H1 (cell line): ENCODE measurements at places on chromosomes 7 and 10.

DNA sequence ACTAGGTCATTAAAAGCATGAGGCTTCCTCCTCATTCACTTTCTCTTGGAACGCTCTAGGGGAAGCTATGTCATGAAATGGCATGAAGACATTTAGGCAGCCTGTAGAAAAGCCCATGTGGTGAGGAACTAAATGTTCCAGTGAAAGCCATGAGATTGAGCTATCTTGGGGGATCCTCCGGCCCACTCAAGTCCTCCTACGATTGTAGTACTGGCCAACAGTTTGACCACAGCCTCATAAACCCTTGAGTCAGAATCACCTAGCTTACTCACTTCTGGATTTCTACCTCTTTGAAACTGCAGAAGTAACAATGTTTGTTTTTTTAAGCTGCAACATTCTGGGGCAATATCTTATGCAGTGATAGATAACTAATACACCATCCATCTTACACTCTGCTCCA, 605.1 kb downstream of the SORCS1 start:
- DNase-seq: no peak

- no peak for DNase-seq
Observed at GRCh38 chr10:3898821-3899220, 113.8 kb upstream of the KLF6 start.

- no peak for DNase-seq
Observed at GRCh38 chr10:112784022-112784461, 166.0 kb upstream of the TCF7L2 start.

DNA sequence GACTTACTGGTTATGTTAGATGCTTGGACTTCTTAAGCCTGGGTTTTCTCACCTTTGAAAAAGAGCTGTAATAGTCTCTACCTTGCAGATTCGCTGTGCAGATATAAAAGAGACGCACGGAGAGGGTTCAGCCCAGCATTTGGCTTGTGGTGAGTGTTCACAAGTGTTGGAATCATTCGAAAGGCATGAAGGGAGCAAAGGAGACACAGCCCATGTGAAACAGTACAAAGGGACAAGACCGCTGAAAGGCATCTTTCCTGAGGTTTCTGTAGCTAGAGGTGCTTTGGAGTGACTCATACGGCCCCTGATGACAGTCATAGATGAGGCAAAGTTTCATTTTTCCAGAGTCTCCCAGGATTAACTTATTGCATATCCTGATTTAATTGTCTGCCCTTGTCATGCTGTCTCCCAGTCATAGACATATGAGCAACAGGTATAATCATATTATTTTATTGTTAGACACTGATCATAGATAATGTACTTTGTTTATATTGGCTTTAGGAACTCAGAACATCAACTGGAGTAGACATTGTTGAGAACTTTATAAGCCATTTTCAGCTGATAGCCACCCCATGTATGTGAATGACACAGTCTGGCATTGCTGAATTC, 171.1 kb downstream of the ADRA2A start:
- DNase-seq: no peak

GRCh38 chr7:81664304-81664703, 105.5 kb downstream of the HGF start:
- no peak for DNase-seq

DNA sequence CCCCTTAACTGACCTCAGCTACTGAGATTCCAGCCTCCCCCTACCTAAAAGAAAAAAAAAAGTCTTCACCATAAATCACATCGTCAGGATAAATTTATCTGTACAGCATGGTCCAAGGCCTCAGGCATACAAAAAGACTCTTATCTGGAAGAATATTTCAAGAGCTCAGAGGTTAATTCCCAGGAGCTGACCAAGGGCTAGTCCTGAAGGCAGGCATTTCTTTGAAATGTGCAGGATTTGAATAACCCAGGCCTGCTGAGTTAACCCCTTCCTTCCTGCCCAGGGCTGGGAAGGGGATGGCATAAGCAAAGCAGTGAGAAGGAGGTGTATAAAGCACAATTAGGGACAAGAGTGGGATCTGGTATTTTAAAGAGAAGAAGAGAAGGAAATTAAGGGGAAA, 111.2 kb downstream of the RNLS start:
- peak; percentile 1 for DNase-seq

GRCh38 chr7:101535351-101535751, 93.7 kb downstream of the MYL10 start:
- no peak for DNase-seq

DNA sequence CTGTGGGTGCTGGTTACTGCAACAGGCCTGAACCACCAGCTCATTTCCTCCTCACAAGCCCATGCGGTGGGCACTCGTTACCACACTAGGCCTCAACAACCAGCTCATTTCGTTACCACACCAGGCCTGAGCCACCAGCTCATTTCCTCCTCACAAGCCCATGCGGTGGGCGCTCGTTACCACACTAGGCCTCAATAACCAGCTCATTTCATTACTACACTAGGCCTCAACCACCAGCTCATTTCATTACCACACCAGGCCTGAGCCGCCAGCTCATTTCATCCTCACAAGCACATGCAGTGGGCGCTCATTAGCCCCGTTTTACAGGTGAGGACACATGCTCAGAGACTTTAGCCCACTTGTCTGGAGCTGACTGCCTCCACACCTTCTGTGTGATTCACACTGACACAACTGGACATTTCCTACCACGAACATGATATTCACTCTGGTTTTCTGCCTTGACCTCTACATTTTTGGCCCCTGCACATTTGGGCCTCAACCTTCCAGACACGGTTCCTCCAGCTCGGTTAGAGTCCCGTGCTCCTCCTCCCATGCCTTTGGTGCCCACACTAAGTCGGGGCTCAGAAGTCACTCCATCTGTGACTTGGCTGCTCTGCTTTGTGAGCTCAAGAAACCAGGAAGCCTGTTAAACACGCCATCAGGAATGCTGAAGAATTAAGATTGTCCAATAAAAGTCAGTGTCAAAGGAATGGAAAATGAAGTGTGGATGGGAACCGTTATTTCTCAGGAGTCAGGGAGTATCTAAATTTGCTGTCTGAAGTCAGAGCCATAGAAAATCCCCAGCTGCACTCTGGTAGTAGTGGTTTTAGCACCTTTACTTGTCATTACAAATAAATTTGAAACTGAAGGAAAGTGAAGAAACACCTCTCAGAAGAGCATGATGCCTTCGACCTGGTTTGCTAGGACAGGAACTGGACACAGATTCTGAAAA, 55.8 kb upstream of the LANCL2 start:
- DNase-seq: no peak

DNA sequence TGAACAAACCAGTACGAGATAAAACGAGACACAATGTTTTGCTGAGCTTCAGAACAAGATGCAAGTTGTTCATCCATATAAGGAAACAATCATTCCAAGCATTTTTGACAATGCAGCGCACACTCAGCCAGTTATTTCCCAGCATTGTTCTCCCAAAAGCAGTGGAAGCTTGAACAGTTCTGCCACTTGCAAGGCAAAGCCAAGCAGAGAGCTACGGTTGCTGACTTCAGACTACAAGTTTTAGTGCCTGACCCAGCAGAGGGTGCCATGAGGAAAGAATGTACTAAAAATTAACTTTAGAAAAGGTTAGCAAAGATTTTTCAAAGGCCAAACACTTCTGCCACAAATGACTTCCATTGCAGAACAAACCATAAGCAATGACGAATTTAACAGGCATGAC, 152.5 kb downstream of the SLC25A13 start:
- DNase-seq: no peak

DNA sequence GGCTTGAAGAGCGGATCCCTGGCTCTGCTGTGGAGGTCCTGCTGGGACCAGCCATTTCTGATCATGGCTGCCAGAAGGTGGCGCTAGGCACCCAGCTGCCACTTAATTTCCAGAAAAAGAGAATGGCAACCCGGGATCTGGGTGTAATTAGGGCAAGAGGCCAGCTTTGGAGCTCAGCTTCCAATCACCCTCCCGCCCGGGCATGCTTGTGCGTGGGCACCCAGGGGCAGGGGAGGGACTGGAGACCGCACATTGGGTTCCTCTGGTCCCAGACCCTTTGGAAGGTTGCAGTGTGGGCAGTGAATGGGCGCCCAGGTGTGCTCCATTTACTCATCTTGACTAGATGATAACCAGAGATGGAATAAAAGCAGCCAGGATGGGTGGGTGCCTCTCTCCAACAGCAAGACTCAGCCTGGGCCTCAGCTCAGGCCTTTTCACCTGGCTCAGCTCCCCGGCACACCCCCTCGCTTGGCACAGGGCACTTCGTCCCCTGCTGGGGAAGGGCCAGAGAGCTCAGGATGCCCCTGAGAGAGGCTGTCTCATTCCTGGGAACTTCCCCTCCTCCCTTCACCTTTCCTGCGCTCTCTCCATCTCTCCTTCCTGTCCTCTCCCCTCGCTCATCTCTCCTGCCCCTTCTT, 14.7 kb downstream of the FAM241B start:
- no peak for DNase-seq

GRCh38 chr7:31688996-31689395, 2.0 kb downstream of the PPP1R17 start:
- no peak for DNase-seq

- DNase-seq: no peak
Observed at GRCh38 chr7:94352887-94353286, 41.8 kb upstream of the COL1A2 start.

DNA sequence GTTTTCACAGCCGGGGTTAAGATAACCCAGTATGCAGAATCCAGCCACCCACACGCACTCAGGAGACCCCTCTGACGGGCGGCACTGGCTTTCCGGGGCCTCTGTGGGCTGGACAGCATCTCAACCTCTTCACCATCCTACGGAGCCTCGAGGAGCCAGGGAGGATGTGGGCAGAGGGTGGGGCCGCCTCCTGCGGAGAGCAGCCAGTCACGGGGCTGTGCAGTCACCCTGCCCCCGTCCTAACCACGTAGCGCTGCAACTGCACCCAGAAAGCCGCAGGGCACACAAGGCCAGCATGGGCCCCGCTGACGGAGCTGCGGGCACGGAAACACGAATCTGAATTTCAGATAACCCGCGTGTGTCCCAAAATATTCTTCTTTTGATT, 270.3 kb downstream of the ELFN1 start:
- DNase-seq: no peak

DNA sequence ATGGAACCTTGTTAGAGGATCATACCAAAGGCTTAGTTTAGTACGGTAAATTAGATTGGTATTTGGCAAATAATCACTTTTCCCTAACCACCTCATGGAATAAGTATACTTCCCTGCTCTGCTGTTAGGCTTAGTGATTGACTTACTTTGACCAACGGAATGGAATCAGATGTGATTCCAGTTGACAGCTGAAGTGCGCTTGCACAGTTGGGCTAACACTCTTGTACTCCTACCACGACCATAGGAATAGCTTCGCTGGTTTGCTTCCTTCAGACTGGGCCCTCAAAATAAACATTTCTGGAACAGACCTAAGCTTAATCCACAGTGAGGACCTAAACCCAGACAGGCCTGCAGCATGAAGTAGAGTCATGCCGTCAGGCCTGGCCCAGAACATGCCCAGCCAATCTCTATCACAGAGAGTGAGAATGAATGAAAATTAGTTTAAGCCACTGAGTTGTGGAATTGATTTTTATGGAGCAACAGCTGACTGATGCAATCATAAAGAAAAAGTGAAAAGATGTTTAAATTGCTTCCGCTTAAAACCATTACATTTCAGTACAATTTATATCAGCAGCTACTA, 122.3 kb downstream of the DOCK4 start:
- DNase-seq: no peak

GRCh38 chr10:113854761-113855588, 514 bp downstream of the NHLRC2 start:
- peak; percentile 79 for DNase-seq

GRCh38 chr7:134532180-134532953, 5.0 kb downstream of the AKR1B10 start:
- no peak for DNase-seq

DNA sequence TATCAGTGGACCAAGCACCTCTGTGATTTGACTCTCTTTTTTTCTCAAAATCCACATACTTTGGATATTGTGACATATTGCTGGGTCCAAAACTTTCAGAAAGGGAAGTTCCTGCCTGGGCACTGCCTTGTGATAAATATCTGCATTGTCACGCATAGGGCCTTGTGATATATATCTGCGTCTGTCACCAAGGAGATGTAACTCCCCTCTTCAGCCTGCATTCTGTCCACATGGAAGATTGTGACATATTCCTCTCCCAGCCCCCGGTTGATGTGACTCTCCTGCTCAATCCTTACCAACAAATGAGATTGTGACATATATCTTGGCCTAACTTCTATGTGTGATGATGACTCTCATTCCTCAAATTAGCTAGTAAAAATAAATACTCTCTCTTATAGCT, 25.4 kb upstream of the ZNF107 start:
- DNase-seq: no peak

DNA sequence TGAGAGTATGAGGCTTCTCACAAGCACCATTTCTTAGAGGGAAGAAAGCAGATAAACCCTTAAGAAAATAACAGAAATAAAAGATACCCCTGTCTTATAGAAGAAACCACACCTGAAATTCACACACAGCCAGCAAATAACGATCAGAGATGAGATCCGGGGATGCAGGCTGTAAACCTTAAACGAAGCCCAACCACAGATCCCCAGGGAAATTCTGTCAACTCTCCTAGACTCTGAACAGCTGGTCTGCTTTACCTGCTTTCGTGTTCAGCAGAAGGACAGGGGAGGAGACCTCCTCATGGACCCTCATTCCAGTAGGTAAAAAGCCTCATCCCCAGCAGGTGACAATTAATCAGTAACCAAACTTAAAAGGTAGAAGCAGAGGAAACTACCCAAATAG, 45.0 kb downstream of the VOPP1 start:
- no peak for DNase-seq

DNA sequence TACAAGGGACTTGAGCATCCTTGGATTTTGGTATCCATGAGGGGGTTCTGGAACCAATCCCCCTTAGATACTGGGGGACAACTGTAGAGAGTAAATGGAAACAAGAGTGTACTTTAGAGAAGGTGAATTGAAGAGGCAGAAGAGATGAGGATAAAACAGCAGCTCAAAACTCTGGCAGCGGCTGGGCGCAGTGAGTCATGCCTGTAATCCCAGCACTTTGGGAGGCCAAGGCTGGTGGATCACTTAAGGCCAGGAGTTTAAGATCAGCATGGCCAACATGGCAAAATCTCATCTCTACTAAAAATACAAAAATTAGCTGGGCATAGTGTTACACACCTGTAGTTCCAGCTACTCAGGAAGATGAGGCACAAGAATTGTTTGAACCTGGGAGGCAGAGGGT, 218.7 kb downstream of the GALNT17 start:
- DNase-seq: no peak

DNA sequence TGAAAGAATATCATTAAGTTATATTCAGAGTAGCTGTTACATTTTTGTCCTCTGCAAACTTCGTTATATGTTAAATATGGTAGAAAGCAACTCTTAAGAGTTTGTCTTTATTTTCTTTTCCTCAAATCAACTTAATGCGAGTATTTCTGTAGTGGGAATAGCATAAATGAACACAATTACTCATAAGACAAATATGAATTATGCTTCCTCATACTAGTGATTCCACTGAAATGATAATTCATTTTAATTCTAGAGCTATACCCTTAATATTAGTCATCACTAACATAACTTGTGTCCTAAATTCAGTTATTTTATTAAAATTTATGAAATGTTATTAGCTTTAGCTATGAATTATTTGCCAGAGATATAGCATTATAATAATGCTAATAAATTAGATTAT, 820.6 kb upstream of the KCND2 start:
- no peak for DNase-seq

- DNase-seq: no peak
Observed at GRCh38 chr7:5082806-5083205, 37.1 kb downstream of the RBAK start.
